Lower lobe of right lung (tissue), 2 donors: ENCODE measurements at places on chromosomes 6 and 20. TPM values are rescaled to one million over a fixed set of nuclear protein-coding genes. Genes with fewer than 3 reads are reported as not detected.

GRCh38 chr20:56427797-56428196 lies 15.7 kb downstream of the CASS4 start:
- peak overlapping the region; percentile 7 for H3K27ac ChIP-seq
- H3K4me1 ChIP-seq: peaks cover 69% of the 10 kb centered on the region
- peaks cover 4% of the 10 kb centered on the region for H3K36me3 ChIP-seq
- no peak overlapping the region for H3K4me3 ChIP-seq
- H3K27me3 ChIP-seq: no peaks in the 10 kb centered on the region

GRCh38 chr6:151807513-151808370 lies at the start of gene ESR1:
ESR1 (plus strand) TSS chr6:151807682; CDS start chr6:151807913, 231 bp downstream.
- DNase-seq: peak; percentile 45
- H3K27me3 ChIP-seq: peaks cover 38% of the 10 kb centered on the region
- peak within 1 kb of the TSS; percentile 53 for H3K4me3 ChIP-seq
- H3K4me1 ChIP-seq: peaks cover 23% of the 10 kb centered on the region
- no peak within 1 kb of the TSS for H3K27ac ChIP-seq

MLN gene
- total RNA-seq: not detected

PRRT1 gene
- total RNA-seq: 1.2 TPM
